ENCODE measurements at places on chromosomes 11 and 22.

DNA sequence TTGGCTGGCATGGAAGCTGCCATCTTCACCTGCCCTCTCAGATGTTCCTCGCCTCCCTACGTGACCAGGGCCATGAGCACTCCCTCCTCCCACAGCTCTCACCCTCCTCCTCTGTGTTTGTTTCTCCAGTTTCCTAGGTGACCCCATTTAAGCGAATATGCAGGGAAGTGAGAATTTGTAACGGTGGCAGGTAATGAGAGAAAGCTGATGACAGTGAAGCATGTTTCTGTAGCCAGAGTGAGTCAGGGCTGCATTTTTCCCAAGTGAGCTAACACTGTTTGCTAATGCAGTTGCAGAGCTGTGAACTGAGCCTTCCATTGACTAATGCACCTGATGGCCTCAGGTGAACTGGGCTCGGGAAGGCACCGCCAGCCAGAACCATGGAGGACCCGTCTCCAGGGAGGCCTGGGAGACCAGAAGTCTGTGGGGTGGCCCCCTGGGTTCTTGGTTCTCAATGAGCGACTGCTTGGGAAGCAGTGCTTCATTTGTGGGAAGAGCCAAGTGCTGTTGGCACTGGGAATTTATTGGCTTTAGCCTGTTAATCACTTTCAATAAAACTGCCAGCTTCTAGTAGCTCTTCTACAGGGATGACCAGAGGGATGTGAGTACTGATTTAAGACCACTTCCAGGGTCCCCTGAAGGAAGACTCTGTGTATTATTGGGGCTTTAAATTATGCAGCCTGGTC is 64.5 kb downstream of the BARX2 start:
- no peak for DNase-seq

GRCh38 chr22:35736166-35736565 is 18.5 kb downstream of the APOL5 start:
- no peak for DNase-seq

DNA sequence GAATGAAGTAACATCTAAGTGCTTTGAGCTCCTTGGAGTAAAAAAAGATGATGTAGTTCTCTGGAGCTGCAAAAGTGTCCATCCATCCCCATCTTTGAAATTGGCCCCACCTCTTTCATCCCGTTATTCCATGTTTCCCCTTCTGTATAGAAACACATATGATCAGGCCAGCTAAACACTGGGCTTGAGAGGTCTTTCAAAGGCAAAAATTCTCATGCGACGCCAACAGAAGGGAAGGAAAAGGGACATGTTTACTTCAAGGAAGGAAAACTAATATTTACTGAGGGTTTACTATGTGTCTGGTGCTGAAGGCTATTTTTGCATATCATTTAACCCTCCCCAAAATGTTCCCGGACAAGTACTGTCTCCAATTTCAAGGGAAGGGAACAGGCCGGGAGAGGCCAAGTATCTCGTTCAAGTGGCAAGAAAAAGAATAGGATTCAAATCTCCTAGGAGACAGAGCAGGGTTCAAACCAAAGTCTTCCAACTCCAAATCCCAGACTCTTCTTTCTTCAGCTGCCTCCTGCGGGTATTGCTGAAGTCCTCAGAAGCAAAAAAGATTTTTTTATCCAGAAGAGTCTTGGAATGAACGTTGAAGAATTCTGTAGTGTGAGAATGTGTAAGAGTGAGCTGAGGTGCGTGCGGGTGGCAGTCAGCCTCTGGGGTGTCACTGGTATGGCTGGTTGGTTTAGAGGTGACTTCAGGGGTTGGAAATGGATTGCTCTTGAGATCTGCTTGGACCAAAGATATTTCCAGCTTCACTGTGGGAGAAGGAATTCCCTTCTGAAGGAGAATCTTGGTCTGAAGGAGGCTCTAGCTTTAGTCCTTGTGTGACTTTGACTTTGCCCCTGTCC is 10.1 kb downstream of the TECTA start:
- DNase-seq: no peak

DNA sequence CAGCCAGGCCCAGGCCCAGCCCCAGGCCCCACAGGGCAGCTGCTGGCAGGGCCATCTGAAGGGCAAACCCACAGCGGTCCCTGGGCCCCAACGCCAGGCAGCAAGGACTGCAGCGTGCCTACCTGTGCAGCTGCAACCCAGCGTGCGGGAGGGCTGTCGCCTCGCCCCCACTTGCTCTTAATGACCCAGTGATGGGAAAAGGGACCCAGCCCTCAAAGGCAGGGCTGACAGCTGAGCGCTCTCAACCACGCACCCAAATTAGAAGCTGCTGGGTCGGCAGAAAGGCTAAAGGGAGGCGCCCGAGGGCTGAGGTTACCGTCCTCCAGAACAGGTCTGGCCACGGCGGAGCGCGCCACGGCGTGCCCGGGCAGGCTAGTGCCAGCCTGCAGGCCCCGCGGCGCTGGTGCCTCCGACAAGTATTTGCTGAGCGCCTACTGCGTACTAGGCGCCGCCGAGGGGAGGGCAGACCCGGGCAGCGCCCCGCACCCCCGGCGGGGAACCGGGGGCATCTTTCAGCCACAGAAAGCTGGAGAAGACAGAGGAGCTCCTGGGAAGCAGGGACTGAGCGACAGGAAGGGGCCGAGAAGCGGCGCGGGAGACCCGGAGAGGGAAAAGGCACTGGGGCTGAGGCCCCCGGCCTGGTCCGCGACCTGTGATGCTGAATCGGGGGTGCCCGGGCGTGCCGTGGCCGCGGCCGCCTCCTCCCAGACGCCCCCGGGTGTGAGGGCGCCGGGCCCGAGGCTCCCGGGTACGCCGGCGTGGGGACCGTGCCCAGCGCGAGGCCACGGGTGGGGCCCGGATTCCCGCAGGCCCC is 773 bp downstream of the HRAS start:
- no peak for DNase-seq

- DNase-seq: no peak
Measured at GRCh38 chr22:35192129-35192918, 65.0 kb upstream of the HMGXB4 start.

DNA sequence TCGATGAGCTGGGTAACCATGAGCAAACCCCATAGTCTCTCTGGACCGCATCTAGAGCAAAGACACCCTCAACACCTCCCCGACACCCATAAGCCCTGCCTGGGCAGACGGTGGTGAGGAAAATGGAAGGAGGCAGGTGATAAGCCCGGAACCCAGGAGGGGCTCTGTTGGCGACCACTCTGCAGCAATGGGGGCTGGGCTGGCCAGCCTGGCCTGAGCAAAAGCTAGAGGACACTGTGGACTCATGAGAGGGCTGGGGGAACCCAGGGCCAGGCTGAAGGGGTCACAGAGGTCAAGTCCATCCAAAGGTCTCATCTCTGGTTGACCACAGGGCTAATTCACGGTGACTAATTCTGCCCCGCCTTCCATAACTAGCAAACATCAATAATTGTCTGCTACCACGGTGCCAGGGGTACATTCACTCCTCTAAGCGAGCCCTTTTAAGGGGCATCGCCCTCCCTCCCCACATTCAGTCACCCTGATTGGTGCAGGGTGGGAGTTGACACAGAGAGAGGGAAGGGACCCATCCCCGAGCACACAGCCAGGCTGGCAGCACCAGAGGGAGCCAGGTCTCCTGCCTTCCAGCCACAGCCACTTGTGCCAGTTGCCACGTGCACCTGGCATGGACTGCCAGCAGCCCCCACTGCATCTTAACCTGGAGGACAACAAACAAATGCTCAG is 4.0 kb downstream of the PYGM start:
- DNase-seq: no peak

DNA sequence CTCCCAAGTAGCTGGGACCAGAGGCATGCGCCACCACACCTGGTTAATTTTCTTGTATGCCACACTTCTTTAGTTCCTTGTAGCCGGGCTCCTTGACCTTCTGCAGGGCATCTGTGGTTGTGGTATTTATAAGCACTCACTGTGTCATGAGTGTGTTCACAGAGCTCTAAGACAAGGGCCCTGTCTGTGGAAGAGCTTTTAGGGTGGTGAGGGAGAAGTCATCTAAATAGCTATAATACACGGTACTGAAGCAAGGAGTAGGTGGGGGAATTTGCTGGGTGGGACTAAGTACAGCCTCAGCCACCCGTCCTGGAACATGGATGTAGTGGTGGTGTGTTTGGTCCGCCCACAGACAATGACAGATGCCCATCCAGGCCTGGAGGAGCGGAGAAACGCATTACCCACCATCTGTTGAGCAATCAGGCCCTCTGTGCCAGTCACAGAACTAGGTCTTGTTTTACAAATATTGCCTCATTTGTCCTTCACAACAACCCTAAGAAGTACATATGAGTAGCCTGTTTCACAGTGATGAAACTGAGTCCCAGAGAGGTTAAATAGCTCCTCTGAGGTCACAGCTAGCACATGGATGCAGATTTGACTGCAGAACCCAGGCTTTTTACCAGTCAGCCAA is 10.1 kb downstream of the ACO2 start:
- DNase-seq: no peak

DNA sequence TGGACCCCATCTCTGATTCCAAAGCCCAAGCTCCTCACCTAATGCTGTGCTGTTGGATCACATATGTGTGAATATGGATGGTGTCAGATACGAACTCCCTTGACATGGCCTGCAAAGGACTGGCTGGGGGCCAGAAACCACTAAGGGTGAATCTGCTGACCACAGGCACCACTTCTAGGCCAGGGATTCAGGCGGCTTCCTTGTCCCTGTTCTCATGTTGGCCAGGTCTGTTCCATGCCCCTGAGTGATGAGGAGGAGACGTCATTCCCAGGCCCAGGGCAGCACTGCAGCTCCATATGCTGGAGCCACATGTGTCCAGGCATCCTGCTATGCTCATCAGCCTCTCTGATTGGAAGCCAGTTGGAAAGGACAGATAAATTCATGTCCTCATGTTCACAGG is 130.0 kb upstream of the BDNF start:
- no peak for DNase-seq

- no peak for DNase-seq
Measured at GRCh38 chr11:23569134-23569533, 708.9 kb upstream of the CCDC179 start.

DNA sequence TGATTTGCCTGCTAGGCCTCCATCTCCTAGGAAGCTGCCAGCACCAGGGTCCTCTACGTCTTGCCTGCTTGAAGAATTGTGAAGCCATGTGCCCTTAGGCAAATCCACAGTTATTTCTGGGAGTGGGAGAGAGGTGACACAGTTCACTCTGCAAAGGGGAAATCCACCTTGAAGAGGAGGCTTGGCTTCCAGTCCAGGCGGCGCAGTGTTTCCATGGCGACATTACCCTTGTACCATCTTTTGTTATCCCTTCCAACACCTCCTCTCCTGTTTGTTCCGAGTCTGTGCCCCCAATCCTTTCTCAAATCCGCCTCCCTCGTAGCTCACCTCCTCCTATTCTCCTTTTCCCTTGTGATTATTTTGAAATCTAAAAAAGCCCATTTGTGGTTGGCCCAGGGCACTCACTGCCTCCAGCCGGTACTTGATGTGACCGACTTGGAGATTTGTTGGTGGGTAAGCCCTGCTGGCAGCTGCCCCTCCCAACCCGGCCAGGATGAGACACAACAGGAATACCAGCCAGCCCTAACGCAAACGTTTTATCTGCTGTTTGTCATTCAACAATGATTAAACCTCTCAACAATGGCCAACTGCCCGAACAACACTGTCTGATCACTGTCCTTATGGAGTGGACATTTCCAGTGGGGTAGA is 18.4 kb downstream of the SYT13 start:
- DNase-seq: no peak

- DNase-seq: no peak
Measured at GRCh38 chr11:70880416-70880815, 372.0 kb downstream of the SHANK2 start.

- DNase-seq: no peak
Measured at GRCh38 chr22:49719046-49719445, 108.6 kb downstream of the BRD1 start.

DNA sequence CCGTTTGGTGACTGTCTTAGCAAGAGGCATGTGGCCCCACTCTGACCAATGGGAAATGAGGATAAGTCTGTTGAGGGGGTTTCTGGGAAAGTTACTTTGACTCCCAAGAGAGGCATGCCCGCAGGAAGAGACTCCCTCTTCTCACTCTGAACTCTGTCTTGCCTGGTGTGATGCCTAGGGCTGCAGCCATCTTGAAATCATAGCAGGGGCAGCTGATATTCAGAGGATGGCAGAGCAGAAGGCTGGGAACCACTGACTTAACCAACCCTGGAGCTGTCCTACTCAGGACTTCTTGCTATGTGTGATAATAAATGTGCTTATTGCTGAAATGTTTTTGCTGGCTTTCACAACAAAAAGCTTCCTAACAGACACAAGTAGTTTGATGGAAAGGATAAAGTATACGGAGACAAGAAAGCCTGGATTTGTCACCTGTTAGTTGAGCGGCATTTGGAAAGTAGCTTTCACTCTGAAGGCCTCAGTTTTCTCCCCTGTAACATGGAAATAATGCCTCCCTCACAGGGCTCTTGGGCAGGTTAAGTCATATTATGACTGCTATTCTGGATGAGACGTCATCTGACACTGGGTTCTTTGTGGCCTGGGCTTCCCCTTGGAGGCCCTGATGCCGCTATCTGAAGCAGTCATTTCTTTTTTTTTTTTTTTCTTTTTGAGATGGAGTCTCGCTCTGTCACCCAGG is 128.5 kb downstream of the CEP164 start:
- DNase-seq: no peak

DNA sequence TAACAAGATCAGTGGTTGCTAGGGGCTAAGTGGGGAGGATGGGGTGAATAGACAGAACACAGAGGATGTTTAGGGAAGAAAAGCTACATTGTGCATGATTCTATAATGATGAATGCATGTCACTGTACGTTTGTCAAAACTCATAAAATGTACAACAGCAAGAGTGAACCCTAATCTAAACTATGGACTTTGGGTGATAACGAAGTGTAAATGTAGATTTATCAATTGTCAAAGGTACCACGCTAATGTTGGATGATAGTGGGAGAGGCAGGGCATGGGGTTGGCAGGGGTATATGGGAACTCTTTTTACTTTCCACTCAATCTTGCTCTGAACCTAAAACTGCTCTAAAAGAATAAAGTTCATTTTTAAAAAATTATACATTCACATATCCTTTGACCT is 21.3 kb upstream of the SLC5A1 start:
- no peak for DNase-seq
